ENCODE measurements at places on chromosomes 4 and X.

GRCh38 chrX:80578517-80579105 is 158.4 kb downstream of the TENT5D start:
- DNase-seq = no peak

GRCh38 chr4:176409627-176410026 is 89.9 kb downstream of the SPCS3 start:
- no peak for DNase-seq

DNA sequence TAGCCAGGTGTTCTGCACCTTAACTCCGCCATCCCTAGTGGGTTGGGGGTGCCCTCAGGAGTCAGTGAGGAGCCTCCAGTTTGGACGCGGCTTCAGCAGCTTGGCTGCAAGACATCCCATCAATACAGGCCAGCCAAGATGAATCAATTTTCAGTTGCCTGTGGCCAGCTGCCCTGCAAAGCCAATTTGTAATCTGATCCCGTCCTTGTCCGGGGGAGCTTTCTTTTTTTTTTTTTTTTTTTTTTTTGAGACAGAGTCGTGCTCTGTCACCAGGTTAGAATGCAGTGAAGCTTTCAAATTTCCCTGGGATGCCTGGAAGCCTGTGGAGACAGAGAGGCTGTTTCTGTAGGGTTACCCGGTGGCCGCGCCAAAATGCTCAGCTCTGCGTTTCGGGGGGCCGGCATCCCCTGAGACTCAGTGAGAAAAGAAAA is 192.5 kb downstream of the ASMT start:
- no peak for DNase-seq

GRCh38 chr4:77844363-77844762 is 18.3 kb upstream of the MRPL1 start:
- no peak for DNase-seq

GRCh38 chrX:28609917-28610613 is 22.8 kb downstream of the IL1RAPL1 start:
- DNase-seq = no peak

DNA sequence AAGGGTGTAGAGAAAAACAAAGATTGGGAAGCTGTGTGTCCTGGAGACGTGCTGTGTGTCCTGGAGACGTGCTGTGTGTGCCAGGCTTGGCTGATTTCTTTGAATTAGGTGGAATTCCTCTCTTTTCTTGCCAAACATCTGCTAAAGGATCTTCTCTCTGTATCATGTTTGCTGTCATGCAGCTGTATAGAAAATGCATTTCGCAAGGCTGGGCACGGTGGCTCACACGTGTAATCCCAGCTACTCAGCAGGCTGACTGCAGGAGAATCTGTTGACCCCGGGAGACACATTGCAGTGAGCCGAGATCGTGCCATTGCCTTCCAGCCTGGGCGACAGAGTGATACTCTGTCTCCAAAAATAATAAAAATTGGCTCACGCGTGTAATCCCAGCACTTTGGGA is 187.0 kb downstream of the CRLF2 start:
- no peak for DNase-seq

GRCh38 chr4:38857354-38858096 is 908 bp upstream of the TLR6 start:
- DNase-seq = peak; percentile 58

GRCh38 chrX:130575831-130576389 is 174.1 kb downstream of the RBMX2 start:
- DNase-seq = no peak

- no peak for DNase-seq
Observed at GRCh38 chr4:1492142-1492457, 85.9 kb upstream of the NKX1-1 start.
